ENCODE measurements at places on chromosomes 12 and 14. TPM values are rescaled to one million over a fixed set of nuclear protein-coding genes. Genes with fewer than 3 reads are reported as not detected.

Gene KITLG
- total RNA-seq = 45.3 TPM

Gene PLEK2
- total RNA-seq = 9.8 TPM

Gene ZC3H10
- 2.7 TPM for total RNA-seq

Gene OR6C3
- not detected for total RNA-seq

Gene KRT74
- total RNA-seq = not detected

Gene GPX2
- total RNA-seq = 22.0 TPM

Gene RNASE1
- not detected for total RNA-seq

Gene SIX6
- not detected for total RNA-seq

Gene LRCOL1
- total RNA-seq = not detected

Gene PPP1CC
- 80.3 TPM for total RNA-seq
